ENCODE measurements at places on chromosomes 16 and 17.

- no peak for DNase-seq
Observed at GRCh38 chr16:83244057-83244456, 563.7 kb upstream of the HSBP1 start.

DNA sequence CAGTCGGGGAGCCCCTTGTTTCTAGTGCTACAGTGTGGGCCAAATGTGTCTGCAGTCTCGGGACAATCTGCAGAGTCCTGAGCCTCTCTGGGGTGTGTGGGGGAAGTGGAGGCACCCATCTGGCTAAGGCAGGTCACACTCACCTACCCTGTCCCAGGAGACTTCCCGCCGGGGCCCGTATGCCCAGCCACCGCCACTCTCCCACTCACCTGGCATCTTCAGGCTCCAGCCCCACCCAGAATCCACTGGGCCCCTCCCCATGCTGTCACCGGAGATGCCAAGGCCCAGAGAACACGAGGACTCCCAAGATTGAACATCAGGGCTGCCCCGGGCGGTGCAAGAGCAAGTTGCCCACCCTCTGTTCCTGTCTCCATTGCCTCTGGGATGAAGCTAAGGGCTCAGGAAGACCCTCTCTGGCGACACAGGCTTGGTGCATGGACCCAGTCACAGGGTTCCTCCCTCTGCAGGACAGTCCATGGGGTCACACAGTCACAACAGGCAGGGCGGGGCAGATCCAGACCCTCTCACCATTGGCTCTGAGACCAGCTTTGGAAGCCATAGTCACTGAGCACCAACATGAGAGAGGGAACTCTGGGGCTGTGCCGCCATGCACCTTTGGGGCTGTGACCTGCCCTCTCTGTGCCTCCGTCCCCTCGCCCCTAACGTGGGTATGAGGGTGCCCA, 38.1 kb downstream of the SREBF1 start:
- no peak for DNase-seq

DNA sequence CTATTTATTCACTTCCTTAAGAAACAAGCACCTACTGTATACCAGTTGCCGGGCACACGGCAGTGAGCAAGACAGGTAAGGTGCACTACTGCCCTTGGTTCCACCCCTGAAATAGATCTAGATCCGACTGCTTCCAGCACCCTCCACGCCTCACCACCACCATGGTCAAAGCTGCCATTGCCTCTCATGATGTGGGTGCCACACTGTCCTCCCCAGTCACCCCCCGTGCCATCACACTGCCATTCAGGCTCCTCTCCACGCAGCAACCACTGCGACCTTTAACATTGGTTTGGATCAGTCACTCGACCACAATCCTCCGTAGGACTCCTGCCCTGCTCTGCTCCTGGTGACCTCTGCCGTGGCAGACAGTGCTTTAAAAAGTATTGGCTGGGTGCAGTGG, 226.8 kb downstream of the CPPED1 start:
- no peak for DNase-seq

- DNase-seq = no peak
Observed at GRCh38 chr17:36034127-36034526, 16.4 kb upstream of the CCL23 start.

DNA sequence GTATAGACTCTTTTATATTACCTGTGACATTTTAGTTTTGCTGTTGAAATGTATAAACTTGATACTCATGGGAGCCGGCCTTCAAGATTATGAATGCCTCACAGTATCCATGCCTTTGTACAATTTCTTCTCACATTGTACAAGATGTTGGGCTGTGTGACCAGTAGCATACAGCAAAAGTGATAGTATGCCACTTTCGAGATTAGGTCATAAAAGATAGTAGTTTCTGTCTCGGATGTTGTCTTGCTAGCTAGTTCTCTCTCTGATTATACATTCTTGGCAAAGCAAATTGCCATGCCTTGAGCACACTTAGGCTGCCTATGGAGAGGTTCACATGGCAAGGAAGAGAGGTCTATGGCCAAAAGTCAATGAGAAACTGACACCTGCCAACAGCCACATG, 1309.8 kb upstream of the CDH8 start:
- DNase-seq = no peak

DNA sequence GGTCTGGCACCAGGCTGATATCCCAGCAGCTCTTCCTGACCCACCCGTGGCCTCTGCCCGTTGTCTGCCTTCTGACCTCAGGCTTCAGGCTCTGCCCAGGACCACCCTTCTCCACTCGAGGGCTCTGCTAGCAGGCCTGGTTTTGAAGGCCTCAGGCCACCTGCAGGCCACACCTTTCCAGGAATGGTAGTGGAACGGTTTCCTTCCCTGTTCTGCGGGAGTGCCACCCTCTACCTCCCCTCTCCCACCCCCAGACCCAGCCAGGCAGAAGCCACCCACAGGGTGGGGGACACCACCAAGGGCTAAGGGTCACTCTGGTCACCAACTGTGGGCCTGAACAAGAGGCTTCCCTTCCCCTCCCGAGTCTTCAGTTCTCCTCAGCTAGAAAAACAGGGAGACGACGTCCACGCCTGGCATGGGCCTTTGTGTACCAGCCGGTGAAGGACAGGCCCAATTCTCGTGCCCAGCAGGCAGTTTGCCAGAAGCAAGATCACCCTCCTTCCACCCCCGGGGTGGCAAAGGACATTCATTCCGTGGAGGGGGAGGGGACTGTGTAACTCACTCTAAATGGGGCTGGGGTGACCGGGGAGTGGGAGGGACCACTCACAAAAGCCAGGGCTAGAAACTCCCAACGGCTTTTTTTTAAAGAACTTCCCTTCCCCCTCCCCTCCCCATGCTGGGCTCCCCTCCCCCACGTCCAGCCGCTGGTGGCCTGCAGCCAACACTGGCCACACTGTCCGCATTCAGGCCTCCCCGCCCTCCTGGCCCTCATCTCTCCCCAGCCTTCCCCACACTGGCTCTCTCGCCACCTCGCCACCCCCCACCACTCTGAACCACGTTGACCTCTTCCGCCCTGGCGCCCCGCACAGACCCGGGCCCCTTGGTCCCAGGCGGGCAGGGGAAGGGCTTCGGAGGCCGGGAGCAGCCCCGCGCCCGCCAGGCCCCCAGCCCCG, 7.7 kb downstream of the CBX4 start:
- no peak for DNase-seq

DNA sequence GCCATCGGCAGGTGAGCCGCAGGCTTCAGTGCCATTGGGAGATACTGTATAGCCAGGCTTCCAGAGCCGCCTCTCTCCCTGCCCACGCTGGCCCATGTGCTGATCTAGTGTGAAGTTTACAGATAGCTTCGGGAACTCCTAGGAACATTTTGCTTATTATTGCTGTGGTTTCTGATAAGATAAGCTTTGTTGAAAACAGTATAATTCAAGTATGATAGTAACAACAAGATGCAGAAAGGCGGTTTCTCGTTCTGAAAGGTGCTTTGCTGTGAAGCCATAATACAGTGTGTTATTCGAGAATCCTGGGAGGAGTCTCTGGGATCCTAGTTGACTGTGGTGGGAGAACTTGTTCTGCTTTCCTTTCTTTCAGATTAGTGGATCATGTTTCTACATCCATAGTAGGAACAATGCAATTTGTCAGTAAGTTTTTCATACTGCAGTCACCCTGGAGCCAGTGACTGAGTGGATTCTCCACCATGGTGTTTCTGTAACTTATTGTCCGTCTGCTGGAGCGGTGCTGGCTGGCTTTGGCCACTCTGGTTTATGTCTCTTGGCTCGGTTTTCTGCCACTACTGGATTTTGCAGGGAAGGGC, 31.5 kb downstream of the RAB11FIP3 start:
- peak; percentile 17 for DNase-seq

DNA sequence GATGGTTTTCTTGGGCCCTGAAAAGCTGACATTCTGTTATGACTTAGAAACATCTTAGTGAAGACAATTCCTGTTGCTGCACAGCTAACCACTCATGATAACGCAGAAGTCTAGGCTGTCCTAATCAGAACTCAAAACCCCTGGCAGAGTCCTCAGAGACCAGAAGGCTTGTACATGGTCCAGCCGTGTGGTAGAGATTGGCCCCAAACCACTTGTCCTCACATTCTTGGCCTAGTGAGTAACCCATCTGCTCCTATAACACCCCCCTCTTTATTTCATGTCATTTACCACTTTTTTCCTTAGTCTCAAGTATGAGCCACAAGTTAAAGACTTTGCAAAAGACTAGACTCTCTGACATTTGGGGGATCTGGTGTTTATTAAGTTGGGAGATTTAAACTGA, 116.5 kb upstream of the ADAMTS18 start:
- DNase-seq = peak; percentile 83

DNA sequence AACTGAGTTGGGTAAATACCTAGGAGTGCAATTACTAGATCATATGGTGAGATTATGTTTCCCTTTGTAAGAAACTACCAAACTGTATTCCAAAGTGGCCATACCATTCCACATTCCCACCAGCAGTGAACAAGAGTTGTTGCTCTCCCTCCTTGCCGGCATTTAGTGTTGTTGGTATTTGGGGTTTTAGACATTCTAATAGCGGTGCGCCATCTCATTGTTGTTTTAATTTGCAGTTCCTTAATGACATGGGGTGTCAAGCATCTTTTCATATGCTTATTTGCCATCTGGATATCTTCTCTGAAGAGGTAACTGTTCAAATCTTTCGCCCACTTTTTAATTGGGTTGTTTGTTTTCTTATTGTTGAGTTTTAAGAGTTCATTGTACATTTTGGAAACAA, 164.2 kb upstream of the LHX1 start:
- no peak for DNase-seq

DNA sequence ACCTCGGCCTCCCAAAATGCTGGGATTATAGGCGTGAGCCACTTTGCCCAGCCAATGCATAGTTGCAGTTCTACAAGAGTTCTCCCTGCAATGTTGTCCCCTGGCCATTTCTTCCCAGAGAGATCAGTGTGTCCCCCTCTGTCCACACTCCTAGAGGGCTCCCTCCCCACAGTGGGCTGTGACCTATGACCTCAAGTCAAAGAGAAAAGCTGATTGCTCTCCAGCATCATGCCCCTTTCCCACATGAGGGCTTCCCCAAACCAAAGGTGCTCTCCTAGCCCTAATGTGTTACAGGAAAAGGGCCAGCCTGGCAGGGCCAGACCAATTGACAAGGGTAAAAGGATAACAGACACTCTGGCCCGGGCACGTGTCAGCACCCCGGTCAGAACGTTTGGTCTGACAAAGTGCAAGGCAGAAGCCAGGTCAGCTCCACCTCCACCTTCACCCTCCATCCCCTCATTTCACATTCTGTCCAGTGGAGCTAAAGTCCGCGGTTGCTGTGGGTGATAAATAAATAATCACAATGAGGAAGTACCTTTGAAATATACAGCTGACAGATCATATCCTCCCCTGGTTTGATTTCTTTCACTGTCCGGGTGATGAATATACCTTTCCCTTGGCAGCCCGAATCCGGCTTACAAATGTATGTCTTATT, 17.8 kb downstream of the TTLL6 start:
- DNase-seq = no peak

DNA sequence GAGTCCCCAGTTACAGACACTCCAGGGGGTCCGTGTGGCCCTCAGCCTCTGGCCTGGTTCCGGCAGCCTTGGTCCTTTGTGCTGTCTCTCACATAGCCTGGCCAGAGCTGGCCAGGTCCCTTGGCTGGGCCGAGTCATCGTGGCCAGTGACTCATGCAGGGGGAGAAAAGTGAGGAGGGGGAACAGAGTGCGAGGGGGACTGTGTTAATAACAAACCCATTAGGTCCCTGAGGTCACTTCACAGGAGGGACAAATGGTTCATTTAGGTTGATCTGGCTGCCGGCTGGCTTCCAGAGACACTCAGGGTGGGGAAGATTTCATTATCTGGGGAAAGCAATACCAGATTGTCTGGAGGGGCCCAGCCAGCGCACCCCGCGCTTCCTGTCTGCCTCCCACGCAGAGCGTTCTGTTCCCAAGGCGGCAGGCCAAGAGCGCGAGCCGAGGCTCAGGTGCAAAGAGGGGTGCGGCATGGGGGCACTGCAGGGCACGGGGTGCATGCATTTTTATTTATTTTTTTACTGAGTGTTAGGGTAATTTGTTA, 223.1 kb downstream of the SEC14L1 start:
- peak; percentile 42 for DNase-seq

DNA sequence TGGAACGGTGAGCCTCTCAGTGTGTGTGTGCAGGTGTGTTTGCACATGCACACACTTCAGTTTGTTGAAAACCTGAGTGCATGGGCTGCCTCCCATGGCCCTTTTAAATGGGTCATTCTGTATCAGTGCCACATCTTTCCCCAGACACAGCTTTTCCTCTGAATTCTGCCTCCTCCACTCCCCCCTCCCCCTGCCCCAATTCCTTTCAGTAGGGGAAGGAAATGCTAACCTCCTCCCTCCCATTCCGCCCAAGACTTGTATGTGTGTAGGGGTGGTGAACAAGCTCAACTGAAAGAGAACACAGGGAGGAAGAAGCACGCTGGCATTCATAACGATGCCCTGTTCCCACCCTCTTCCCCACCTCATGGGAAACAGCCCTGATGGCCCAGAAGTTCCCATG, 34.3 kb downstream of the C17orf75 start:
- DNase-seq = no peak

DNA sequence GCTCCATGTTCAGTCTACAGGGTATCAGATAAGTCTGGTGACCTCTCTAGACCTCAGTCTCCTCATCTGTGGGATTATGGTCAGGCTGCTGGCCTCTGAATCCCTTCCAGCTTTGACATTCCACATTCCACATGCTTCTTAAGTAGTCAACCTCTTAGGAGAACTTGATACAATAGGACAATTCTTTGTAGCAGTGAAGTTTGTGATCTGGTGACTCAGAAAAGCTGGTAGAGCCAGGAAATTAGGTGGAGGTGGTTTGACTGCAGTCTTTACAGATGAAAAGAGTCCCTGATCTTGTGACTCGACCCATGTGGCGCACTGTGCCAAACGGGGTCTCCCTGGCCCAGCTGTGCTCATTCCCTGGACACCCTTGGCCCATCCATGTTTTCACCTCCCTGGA, 147.8 kb downstream of the NTN1 start:
- DNase-seq = peak; percentile 6

GRCh38 chr17:56690441-56691291, 97.2 kb downstream of the NOG start:
- DNase-seq = peak; percentile 13

- DNase-seq = peak; percentile 32
Observed at GRCh38 chr17:50621574-50622031, 13.1 kb upstream of the ABCC3 start.

GRCh38 chr16:8005096-8005860, 585.0 kb downstream of the TMEM114 start:
- DNase-seq = no peak

- no peak for DNase-seq
Observed at GRCh38 chr17:79859676-79860615, 20.7 kb upstream of the CBX4 start.

DNA sequence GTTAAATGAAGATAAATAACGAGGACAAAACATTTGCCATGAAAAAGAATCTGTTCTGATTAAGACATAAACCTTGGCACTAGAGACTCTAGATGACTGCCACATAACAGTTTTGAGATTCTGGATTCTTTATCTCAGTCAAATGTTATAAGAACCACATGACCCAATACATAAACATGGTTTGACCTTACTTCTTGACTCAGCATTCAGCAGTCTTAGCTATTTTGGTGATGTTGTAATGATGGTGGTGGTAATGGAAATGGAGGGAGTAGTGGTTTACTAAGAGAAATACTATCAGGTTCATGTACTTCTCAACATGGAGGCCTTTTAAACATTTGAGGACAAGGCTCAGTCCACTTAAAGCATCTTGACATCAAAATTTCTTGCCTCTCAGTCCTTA, 925.4 kb downstream of the CDH11 start:
- peak; percentile 54 for DNase-seq
